ENCODE measurements at places on chromosomes 3 and 15. TPM values are rescaled to one million over a fixed set of nuclear protein-coding genes. Genes with fewer than 3 reads are reported as not detected.
A peak's percentile ranks its signal among the peaks of the same experiment; 100 is the strongest.

Gene REC114
- not detected for total RNA-seq

- DNase-seq = no peak
Observed at GRCh38 chr15:27582726-27583410, 516.2 kb downstream of the OCA2 start.

GRCh38 chr3:129563850-129564535, 21.0 kb downstream of the H1-8 start:
- no peak for DNase-seq

DNA sequence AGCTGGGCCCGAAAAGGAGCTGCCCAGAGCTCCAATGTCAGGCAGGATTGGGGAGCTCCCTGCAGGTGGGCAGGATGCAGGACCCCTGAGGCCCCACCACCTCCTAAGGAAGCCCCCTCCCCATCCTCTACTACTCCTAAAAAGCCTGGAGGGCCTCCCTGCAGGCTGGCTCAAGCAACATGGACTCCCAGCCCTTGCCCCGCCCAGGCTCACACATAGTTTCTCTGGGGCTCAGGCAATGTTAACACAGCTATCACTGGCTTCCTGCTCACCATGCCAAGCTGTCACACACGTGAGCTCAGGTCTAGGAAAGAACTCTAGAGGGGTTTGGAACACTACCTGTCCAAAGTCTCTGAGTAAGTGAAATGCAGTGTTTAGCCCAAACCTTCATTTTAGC, 65.4 kb upstream of the ZNF148 start:
- DNase-seq = peak; percentile 12

Gene SCAPER
- total RNA-seq = 40.3 TPM

DNA sequence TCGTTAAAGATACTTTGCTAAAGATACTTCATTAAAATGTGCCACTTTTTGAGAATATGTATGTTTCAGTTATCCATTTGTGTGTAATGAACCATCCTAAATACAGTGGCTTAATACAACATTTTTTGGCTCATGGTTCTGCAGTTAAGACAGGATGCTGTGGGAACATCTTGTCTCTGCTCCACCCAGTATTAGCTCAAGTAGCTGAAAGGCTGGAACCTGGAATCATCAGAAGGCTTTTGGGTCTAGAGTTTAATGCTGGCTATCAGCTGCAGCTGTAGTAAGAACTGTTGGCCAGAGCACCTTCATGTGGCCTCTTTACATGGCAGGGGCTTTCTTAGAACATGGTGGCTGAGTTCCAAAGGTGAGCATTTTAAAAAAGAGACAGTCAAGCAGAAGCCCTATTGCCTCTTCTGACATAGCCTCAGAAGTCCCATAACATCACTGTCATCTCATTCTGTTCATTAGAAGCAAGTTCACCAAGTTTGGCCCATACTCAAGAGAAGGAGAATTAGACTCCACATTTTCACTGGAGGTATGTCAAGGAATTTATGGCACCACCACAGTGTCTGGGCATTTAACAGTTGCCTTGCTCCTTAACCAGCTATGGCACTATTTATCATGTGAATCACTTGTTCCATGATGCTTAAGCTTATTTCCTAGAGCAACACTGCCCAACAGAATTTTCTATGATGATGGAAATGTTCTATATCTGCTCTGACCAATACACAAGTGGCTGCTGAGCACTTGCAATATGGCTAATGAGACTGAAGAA, 70.4 kb upstream of the PDZRN3 start:
- no peak for DNase-seq

DNA sequence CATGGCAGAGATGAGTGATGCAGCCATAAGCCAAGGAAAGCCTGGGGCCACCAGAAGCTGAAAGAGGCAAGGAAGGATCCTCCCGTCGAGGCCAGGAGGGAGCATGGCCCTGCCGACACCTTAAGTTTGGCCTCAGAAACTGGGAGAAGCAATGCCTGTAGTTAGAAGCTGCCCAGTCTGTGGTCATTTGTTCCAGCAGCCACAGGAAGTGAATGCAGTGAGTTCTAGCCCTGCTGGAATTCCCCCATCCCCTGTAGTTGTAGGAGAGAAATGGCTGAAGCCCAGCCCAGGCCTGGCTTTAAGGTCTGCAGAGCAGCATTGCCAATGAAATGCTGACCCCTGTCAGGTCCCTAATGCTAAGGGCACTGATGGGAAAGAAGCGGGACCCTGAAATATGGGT, 12.2 kb upstream of the CHSY1 start:
- DNase-seq = no peak

- no peak for DNase-seq
Observed at GRCh38 chr3:167972502-167972901, 123.2 kb downstream of the GOLIM4 start.

Gene EPM2AIP1
- total RNA-seq = 34.8 TPM

DNA sequence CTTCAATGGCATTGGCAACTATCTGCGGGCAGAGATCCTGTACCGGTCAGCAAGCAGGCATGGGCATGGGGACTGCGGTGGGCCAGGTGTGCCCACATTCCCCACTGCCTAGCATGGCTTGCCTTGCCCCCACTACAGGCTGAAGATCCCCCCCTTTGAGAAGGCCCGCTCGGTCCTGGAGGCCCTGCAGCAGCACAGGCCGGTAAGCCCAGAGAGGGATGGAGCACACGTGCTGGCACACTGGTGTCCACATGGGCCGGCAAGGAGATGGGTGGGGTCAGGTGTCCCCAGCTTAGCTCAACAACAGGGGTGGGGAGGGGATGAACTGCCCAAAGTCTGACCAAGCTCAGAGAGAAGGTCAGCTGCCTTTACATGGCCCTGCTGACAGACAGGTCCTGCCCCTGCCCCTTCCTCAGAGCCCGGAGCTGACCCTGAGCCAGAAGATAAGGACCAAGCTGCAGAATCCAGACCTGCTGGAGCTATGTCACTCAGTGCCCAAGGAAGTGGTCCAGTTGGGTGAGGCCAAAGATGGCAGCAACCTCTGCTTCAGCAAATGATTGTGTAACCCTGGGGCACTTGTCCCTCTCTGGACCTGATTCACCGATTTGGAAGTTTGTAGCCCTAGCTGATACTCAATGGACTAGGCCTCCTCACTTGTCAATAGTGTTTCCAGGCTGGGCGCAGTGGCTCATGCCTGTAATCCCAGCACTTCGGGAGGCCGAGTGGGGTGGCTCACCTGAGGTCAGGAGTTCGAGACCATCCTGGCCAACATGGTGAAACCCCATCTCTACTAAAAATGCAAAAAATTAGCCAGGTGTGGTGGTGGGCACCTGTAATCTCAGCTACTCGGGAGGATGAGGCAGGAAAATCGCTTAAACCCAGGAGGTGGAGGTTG, 5.6 kb downstream of the NEIL1 start:
- DNase-seq = no peak

Gene CAND2
- 58.5 TPM for total RNA-seq

- no peak for DNase-seq
Observed at GRCh38 chr3:130374908-130375307, 29.4 kb downstream of the COL6A5 start.

DNA sequence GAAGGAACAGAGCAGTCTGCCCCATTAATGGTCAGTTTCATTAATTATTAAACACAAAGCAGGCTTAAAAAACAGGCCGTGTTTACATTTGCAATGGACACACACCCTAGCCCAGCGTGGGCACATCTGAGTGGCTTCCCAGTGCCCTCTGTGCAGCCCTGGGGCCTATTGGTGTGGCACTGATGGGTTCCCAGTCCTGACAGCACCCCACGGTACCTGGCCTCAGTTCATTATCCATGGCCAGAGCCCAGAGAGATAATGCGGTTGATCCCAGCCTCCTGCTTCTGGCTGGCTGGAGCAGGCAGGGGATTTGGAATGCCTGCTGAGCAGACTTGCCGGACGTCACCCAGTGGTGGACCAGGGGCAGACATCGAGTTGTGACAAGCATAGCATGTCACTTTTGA, 110.5 kb upstream of the ABHD17C start:
- no peak for DNase-seq

- no peak for DNase-seq
Observed at GRCh38 chr3:18751514-18751913, 326.4 kb upstream of the SATB1 start.

Gene LPCAT4
- 12.0 TPM for total RNA-seq

DNA sequence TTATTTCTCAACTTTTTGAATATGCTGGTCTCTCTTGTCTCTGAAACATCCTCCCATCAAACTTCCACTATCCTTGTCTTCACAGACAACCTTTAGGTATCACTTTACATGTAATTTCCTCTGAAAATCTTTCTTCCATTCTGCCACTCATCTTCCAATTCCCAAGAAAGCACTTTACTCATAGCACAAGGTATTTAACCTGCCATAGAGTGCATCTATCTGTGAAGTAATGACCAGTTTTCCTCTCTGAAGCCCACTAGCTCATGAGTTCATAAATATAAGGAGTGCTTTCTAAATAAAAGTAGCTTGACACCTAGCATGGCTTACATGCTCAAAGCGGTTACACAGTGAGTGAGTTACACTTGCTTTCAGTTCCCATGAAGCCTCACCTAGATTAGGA, 160.7 kb upstream of the CMC1 start:
- DNase-seq = no peak

Gene HCLS1
- 6.9 TPM for total RNA-seq

DNA sequence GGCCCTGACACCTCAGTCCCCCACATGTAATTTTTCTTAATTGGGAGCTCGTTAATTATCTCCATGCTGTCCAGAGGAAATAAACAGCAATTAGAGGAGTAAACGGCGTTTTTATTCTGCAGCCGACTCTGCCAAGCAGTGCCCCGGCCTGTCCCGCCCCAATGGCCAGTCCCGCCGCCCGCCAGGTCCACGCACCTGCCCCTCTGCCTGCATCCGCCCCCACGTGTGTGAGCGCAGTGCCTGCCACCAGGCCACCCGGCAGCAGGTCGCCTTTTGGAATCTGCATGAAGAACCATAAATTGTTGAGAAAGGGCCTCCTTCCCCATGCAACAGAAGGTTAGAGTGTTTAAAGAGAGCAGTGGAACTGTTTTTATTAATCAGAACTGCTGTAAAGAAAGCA, 87.5 kb upstream of the LINGO1 start:
- no peak for DNase-seq

GRCh38 chr3:82100378-82100777, 338.9 kb upstream of the GBE1 start:
- no peak for DNase-seq

Gene SYNM
- total RNA-seq = 225 TPM

DNA sequence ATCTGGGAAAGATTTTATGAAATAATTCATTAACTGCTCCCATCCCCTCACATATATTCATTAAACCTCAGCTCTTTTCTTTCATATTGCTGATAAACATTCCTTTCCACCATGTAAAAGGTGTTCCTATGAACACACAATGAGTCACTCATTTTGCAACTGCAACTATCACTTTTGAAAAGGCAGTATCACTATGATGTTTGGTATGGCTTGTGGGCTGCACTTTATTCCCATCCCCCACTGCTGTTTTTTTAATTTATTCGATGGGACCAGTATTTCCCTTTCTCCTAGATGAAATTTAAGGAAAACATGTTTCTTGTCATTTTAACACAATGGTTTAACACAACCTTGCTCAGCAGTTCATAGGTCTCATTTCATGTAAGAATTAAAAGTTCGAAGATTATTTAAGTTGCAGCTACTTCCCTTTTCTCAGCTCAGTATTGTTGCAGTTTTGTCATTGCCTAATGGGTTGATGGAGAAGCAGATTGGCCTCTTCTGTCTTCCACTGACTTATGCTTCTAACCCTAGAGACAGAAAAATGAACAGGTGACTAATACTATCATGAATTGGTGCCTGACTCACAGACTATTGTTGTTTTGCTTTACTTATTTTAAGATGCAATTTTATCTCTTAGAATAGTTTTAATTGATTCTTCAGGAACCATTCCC, 280.3 kb downstream of the ZPLD1 start:
- no peak for DNase-seq

DNA sequence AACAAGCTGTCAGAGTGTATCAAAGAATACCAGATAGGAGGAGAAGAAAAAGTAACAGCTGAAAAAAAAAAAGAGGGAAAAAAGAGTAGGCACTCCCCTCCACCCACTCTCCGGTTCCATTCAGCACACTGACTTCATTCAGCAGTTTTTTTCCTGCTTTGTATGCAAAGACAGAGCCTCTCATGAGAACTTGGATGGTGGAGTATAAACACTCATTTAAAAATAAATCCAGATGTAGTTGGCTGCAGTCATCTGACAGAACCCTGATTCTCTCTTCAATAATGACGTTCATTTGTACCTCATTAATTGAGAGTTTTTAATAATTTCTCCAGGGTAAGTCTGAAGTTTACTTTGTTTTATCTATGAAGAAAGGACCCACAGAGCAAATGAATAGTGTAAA, 81.0 kb downstream of the TMEM108 start:
- peak; percentile 63 for DNase-seq

DNA sequence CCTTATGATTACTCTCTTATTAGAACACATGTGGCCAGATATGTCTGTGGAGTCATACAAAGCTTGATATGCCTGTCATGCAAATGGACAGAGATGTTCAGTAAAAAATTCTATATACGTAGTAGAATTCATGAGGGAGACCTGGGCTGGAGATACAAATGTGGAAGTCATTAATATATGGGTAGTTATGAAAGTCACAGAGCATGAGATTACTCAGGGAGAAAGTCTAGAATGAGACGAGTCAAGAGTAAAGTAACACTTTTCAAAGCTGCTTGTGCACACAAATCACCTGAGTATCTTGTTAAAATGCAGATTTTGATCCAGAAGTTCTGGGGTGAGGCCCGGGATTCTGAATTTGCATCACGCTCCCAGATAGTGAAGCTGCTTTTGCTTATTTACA, 28.4 kb downstream of the OXSM start:
- DNase-seq = no peak

DNA sequence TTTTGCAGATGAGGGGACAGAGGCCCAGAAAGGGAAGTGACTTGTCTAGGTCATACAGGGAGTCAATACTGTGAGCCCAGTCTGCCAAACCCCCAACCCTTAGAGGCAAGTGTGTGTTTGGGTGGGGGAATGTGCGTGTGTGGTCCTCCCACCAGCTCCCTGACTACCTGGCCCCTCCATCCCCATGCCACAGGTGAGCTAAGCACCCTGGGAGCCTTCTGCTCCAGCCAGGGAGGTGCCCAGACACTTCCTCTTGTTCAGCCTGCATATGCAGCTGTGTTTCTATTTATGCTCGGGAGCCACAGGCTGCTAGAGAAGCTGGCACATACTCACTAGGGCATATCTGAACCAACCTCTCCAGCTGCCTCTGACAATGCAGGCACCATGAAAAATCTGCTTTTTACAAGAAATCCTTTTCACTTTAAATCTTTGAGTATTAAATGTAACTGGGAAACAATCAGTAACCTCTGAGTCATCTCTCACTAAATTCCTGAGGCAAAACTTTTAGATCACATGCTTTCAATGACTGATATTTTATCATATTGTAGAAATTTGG, 20.7 kb downstream of the TBC1D2B start:
- DNase-seq = peak; percentile 87

Gene CAMK2N2
- total RNA-seq = not detected

GRCh38 chr3:46725621-46726314, 8.1 kb upstream of the PRSS50 start:
- peak; percentile 64 for DNase-seq

- peak; percentile 21 for DNase-seq
Observed at GRCh38 chr15:58731756-58732535, 17.6 kb downstream of the ADAM10 start.

Data from tongue (tissue), 3 donors.